Activated effector memory CD4-positive, alpha-beta T cell treated with anti-CD3 and anti-CD28 coated beads, Interleukin-2, amount 50 U/mL, for 16 hours (primary cell): ENCODE measurements at places on chromosomes 2 and 18.

GRCh38 chr2:54619660-54620231 lies 103.7 kb upstream of the EML6 start:
- no peak for DNase-seq

DNA sequence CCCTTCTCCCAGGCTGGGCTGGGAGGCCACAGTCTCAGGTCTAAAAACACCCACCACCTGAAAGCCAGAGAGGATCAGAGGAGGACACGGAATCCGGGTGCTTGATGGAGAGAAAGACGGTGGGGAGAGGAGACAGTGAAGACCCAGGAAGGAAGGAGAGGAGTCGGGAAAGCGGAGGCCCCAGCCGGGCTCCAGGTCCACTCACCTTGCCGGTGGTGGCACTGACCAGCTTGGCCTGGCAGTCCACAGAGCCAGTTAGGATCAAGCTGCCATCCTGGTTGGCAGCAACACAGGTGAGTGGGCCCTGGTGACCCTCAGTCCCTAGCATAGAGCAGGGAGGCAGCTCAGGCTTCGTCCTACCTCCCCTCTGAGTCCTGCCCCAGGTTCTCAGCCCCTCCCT lies 4.3 kb downstream of the AAMP start:
- no peak for DNase-seq

DNA sequence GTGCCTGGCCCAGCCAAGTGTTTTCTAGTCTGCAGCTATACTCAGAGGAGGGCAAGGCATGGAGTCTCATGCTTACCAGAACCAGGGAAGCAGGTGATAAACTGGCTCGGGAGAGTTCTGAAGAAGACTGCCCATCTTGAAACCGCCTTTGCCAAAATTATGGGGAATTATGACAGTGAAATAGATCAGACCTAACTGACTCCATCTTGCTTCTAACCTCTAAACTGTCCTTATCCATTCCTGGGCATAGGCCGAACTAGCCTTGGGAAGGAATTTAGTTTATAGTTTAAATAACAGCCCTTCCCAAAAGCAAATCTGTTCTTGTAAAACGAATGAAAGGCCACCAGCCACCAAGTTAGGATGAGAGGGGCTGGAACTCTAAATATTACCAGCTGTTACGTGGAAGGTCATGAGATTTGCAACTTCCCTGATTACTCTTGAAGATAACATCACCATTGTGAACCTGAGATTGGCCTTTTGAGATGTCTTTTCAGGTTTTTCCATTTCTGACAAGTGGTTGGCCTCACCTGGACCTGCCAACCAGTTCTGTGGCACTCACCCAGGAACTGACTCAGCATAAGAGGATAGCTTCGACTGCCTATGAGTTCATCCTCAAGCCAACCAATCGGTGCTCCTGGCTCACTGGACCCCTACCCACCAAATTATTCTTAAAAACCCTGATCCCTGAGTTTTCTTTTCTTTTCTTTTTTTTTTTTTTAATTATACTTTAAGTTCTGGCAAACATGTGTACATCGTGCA lies 23.4 kb downstream of the CHCHD5 start:
- no peak for DNase-seq

GRCh38 chr2:200252265-200253067 lies 54.0 kb upstream of the SPATS2L start:
- DNase-seq = no peak

GRCh38 chr2:134685967-134686366 lies 32.8 kb downstream of the TMEM163 start:
- no peak for DNase-seq
